Right renal pelvis (tissue), 4 donors: ENCODE measurements at places on chromosomes 1 and 21.

- no peak for DNase-seq
These were observed 179.9 kb downstream of the DENND1B start for GRCh38 chr1:197595304-197595904.

DNA sequence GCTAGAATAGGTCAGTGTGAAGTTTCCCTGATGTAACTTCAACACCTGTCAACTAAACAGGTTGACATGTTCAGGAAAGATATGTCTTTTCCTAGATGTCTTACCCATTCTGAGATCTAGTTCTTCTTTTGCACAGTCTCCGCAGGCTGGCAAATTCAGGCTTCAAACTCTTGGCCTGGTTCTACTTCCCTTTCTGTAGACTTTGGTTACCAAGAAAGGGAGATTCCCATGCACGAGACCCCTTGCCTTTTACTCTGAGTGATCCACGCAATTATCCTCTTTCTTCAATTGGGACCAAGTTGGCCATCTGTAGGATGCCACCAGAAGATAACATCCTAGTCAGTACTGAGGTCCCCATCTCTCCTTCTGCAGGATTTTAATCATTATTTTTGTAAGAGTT lies 2.0 kb downstream of the CFAP45 start:
- DNase-seq, result no peak

DNA sequence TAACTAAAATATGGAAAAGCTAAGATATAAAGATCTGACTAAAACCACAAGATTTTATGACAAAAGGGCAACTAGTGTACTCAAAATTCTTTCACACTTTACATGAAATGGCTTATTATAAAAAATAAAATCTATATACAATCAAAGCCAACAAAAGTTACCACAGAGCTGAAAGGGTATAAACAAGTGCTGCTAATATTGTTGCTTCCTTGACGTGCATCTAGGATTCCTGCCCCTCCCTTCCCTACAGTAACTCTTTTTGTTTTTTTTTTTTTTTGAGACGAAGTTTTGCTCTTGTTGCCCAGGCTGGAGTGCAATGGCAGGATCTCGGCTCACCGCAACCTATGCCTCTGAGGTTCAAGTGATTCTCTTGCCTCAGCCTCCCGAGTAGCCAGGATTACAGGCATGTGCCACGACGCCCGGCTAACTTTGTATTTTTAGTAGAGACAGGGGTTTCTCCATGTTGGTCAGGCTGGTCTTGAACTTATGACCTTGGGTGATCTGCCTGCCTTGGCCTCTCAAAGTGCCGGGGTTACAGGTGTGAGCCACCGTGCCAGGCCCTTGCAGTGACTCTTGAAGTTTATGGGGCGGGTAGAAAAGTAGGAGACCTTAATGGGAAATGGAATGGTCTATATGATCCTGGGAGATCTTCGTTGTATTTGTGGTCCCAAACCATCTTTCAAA lies 4.5 kb downstream of the SRSF4 start:
- no peak for DNase-seq

DNA sequence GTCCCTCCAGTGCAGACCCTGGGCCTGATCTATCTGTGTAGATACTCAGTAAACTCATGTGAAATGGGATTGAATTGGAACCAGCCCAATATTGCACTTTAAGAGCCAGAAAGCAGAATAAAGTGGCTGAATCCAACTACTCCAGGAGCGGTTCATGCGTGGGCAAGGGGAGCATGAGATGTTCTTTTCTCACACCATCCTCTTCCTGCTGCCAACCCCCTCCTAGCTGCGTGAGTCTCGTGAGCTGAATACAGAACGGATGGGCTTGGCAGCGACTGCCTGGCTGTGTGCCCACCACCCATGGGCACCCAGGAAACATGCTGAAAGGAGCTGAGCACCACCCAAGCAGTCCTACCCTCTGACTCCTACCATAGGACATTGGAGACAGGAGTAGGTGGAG lies 128.3 kb downstream of the ELAVL4 start:
- no peak for DNase-seq

GRCh38 chr1:154556422-154556821 lies 2.0 kb downstream of the UBE2Q1 start:
- no peak for DNase-seq

DNA sequence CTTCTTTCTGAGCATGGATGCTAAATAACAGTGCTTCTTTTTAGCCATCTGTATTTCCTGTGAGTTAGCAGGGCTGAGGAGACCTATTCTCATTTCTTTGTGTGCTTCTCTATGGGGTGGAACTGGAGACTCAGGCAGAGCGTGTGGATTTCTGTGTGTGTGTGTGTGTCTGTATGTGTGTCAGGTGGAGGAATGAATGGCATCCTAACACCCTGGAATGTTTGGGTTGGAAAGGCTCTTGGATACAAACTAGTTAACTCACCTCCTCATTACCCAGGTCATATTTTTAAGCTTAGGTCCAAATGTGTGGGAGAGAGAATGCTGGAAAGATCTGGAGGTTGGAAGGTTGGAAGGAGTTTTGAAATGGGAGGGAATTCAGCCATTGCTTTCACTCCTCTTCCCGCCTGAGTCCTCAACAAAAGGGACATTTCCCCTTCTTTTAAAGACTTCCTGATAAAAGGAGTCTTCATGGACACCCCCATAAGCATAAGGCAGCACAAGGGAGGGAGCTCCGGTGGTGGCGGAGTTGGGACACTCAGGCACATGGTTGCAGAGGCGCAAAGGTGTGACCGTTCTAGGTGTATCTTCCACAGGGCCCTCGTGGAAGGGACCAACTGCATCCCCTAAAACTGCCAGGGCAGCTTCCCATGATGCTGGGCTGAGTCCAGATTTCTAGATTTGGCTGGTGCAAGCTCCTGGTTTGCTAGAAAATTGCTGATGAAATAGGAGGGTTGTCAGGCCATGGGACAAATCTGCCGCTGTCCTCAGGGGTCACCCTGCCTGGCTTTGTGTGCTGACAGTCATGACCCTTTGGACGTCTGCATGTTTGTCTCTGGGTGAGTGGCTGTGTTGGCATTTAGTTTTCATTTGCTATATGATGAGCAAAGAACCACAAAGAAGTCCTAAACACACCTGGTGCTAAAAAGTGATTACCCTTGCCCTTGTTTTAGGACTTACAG lies 37.6 kb downstream of the MTARC1 start:
- no peak for DNase-seq
